ENCODE measurements at places on chromosomes 7 and 10.

- DNase-seq = no peak
These were observed 24.4 kb downstream of the RNF133 start for GRCh38 chr7:122674502-122674901.

GRCh38 chr7:49780953-49781352 is 7.5 kb downstream of the VWC2 start:
- no peak for DNase-seq

GRCh38 chr10:48289501-48290238 is 15.2 kb upstream of the FRMPD2 start:
- DNase-seq = peak; percentile 34

GRCh38 chr10:60144099-60144498 is 237.7 kb upstream of the CCDC6 start:
- no peak for DNase-seq

GRCh38 chr10:59674215-59674836 is 35.3 kb downstream of the SLC16A9 start:
- DNase-seq = peak; percentile 55

GRCh38 chr7:53672681-53673080 is 637.2 kb downstream of the POM121L12 start:
- DNase-seq = no peak
